ENCODE measurements at places on chromosomes 5 and 9.

DNA sequence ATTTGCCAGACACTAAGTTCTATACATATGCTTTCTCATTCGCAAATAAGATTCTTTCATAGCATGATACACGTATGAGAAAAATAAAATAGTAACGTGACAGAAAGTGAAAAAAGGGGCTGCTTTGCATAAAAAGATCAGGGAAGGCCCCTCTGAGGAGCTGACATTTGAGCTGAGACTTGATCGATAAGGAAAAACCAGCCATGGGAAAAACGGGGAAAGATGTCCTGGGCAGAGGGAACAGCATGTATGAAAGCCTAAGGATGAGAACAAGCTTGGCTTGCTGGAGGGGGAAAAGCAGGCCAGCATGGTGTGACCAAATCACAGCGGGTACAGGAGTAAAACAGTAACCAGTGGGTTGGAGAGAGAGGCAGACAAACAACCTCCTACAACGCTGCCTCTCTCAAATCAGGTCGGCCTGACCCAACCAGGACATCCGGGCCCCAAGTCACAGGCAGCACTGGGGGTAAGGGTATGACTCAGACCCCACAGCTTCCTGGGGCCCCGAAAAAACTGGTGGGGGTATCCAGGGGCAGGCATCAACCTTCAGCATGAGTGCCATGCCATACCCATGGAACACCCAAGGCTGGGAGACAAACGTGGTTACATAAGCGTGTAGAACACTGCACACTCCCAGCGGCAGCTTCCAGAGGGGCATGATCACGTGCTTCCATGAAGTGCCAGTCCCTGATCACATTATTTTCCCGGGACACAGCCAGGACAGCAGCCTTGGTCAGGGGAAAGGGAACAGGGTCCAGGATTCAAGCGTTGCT, 2.2 kb downstream of the TNIP1 start:
- no peak for DNase-seq

- DNase-seq: no peak
Measured at GRCh38 chr5:180468732-180469585, 25.2 kb upstream of the CNOT6 start.

GRCh38 chr5:42628821-42629220, 127.8 kb upstream of the CCDC152 start:
- no peak for DNase-seq

- DNase-seq: peak; percentile 18
Measured at GRCh38 chr9:106467865-106468164, 395.2 kb upstream of the ZNF462 start.
